ENCODE measurements at places on chromosomes 13 and 19.

- no peak for DNase-seq
These were observed 75.0 kb upstream of the OXGR1 start for GRCh38 chr13:97069050-97069815.

DNA sequence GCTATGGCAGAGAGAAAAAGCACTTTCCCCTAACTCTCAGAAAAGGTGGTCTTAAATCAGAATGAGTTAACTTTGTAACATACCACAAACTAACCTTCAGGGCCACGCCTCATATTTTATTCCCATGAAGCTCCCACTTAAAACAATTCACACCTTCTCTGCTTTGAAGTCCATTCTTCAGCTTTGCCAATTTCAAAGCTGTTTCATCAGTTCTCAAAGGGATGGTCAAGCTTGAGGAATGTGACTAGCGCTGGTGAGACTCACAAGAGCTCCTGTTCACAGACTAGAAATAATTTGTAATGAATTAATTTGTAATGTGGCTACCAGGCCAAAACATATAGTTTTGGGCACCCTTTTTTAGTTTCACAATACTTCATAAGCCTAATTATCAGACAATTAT lies 68.2 kb downstream of the STK24 start:
- DNase-seq: no peak

GRCh38 chr13:65937251-65937650 lies 1292.9 kb downstream of the PCDH9 start:
- no peak for DNase-seq

DNA sequence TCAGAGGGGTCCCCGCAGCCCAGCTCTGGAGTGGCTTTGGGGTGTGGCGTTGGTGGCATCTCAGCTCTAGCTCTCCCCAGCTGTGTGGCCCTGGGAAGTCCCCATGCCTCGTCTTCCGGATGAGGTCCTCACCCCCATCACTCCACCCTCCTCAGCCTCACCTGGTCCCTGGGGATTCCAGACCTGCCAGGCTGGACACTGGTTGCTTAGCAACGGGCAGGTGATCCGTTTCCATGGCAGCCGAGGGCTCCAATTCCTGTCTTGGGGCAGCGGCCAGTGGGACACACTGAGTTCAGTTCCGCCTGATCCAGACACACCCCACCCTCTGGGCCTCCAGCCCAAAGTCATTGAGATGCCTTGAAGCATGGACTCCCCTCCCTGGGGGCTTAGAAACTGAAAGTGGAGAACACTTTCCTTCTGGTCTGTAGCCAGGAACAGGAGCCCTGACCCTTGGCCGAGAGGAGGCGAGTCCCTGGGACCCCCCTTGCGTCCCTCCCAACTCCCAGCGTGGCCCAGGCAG lies 7.7 kb upstream of the MISP start:
- no peak for DNase-seq

- DNase-seq: no peak
These were observed 12.1 kb upstream of the HAS1 start for GRCh38 chr19:51735759-51736449.

DNA sequence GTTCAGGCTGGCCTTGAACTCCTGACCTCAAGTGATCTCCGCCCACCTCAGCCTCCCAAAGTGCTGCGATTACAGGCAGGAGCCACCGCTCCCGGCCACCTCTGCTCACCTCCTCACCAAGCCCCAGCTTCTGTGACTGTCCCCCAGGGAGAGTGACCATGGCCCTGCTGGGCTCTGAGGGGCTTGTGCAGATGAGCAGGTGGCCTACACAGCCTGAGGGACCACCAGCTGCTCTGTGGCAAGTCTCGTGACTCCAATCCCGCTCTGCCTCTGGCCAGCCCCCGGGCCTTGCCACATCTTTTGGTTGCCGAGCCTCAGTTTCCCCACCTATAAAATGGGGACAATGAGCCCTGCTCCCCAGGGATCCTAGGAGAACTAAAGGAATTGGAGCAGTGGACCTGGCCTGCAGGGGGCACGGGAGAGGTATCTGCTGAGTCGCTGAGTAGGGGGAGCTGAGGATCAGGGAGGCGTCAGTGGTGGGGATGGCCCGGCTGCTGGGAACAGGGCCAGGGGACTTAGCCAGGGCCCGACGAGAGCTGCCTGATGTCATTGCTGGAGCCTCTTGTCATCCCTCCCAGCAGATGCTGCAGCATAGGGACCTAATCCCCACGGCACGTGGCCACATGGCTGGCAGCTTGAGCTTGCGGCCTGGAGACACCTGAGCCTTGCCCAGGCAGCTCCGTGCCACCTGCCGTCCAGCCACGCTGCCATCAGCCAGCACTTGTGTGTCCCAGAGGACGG lies 74.7 kb downstream of the GADD45B start:
- no peak for DNase-seq

GRCh38 chr13:79710376-79710775 lies 229.4 kb downstream of the NDFIP2 start:
- DNase-seq: no peak

- no peak for DNase-seq
These were observed 26.2 kb downstream of the MAST3 start for GRCh38 chr19:18123819-18124218.

DNA sequence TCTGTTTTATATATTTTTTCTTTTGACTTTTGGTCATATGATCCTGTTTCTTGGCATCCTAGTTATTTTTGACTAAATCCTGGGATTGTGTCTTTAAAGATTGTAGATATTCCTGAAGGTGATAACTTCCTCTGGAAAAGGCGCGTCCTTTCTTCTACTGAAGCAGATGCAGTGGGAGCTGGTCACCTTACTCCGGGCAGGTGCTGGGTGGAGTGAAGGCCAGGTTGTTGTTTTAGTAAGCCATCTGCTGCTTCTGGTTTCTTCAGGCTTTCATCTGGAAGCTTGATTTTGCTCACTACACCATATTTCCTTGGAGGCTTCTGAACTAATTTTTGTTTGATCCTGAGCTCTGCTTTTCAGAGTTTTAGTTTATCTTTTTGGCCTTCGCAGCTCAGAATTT lies 21.5 kb downstream of the URI1 start:
- DNase-seq: no peak

DNA sequence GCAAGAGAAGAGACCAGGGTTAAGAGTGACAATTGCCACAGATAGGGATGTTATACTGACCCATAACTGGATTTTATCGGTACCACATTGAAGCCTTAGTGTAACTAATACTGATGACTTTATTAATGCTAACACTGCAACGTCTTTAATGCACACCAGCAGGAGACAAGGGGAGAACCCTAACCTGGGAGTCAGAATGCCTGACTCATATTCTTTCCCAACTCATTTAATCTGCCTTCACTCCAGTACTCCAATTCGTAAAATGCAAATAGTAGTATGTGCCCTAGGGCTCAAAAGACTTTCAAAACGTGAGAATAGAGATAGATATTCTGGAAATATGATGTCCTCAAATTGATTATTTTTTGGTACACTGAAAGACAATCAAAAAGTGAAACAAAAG lies 62.4 kb downstream of the GPC6 start:
- DNase-seq: no peak

DNA sequence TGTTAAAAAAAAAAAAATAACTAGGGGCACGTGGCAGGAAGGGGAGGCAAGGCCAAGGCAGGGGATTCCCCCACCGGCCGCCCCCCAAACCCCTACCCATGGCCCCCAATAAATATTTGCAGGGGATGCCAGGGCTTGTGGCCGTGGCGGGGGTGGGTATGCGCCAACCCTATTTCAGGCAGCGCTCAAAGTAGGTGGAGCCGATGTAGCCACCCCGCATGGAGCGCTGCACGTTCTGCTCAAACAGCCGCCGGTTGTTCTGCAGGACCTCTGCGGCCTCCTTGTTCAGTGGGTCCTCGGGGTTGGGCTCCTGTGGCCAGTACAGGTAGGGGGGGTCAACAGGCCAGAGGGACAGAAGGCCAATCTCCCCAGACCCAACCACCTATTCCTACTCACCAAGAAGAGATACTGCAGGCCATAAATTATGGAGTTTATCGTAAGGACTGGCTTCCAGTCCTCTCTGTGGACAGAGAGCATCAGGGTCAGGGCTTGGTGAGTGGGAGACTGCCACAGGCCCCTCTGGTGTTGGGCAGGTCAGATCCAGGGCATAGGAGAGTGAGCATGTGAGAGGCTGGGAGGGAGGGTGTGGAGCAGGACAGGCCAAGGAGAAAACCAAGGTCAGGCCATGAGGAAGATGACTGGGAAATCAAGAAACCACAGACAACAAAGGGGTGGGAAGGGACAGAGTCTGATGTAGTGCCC lies 1.2 kb upstream of the CHMP2A start:
- DNase-seq: no peak

DNA sequence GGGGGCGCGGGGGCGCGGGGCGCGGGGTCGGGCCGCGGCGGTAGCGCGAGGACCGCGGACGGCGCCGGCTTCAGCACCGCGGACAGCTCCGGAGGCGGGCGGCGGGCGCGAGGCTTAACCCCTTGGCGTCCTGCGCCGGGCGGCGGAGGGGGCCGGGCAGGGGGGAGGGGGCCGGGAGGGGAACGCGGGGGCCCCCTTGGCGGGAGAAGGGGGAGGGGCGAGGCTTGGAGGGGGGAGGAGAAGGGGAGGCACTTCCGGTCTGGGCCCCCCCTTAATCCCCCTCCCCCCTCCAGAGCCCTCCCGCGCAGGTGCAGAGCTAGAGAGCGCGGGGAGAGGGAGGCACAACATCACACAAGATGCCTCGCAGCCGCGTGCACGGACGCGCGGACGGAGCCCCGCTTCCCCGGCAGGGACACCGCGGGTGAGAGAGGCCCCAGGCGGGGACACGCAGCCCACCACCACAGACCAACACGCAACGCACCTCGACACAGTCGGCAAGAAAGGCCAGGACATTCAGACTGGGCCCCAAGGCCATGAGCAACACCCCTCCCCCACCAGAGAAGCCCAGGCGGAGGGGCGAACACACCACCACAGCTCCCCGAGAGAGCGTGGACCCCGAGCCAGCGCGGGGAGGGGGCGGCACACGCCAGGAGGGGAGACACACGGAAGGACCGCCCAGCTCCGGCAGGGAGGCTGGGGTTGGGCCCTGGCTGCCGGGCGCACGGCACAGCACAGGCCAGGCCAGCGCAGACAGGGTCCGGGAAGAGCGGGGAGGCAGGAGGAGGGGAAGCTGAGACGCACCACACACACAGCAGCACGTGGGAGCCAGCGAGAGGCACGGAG lies 24.1 kb downstream of the SHANK1 start:
- DNase-seq: peak; percentile 24

GRCh38 chr19:45995715-45996385 lies 583 bp downstream of the CCDC61 start:
- no peak for DNase-seq

GRCh38 chr13:43006893-43007631 lies 15.0 kb upstream of the EPSTI1 start:
- DNase-seq: no peak

GRCh38 chr19:40590464-40591265 lies 10.5 kb upstream of the LTBP4 start:
- no peak for DNase-seq

- DNase-seq: peak; percentile 34
These were observed 6.2 kb downstream of the ZC3H4 start for GRCh38 chr19:47107202-47107952.

DNA sequence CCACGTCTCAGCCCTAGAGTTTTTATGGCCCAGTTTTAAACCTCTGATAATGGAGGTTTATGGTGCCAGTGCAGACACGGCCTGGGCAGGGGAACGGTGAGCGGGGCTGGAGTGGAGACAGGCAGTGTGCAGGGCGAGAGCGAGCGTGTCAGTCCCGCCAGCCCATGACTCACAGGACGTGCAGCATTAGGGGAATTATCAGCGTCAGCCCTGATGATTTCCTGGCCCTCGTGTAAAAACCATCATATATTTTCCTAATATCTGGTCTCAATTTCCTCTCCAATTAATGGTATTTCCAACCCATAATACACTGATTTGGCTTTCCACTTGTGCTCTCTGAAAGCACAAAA lies 104.6 kb upstream of the VSTM2B start:
- DNase-seq: no peak

DNA sequence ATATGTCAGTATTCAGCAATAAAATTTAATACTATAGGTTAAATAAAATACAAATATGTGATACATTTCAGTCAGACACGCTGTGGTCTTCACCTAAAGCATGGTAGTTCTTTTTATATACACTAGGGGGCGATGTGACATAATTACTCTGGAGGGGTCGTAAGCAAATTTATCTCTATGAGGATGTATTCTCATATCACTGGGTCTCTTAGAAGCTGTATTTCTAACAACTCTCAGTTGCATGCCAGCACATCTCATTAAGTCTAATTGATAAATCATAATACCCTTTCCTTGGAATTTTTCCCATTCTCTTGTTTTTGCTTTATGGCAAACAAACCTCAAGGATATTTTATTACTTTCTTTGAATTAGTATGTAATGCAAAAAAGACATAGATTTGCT lies 3.9 kb upstream of the PCDH17 start:
- DNase-seq: no peak

- no peak for DNase-seq
These were observed 17.3 kb downstream of the NUFIP1 start for GRCh38 chr13:44971656-44972595.

GRCh38 chr19:11456659-11457058 lies 21.2 kb downstream of the PRKCSH start:
- DNase-seq: no peak

DNA sequence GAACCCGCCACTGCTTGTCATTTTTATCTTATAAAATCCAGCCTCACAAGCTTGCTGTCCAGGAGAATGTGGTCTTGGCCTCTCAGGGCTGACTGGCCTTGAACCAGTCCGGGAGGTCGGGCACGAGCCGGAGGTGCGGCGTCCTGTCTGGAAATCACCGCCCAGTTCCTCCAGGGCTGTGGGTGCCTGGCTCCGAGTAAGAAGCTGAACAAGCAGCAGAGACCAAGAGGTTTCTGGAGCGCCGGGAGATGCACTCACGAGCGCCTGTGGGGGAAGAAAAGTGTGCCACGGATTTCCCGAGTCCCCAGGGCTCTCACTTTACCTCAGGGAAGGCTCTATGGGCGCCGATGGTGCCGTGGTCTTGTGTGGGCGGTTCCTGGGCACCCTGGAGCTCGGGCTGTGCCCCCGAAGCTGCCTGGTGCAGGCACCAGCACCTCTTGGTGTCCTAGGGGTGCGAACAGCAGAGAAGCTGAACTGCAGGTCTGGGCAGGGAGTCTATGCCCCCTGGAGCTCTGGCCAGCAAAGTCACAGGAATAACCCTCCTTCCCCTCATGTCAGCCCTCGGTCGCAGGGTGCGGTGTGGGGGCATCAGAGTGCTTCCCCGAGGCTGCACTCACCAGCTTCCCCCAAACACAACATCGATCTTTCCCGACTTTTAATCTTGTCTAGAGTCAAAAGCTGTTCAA lies 50.0 kb downstream of the GAS6 start:
- DNase-seq: no peak

GRCh38 chr13:21012211-21012610 lies 49.2 kb downstream of the LATS2 start:
- DNase-seq: no peak

GRCh38 chr13:79775830-79776229 lies 294.9 kb downstream of the NDFIP2 start:
- no peak for DNase-seq
